ENCODE measurements at places on chromosomes 6 and 20. TPM values are rescaled to one million over a fixed set of nuclear protein-coding genes. Genes with fewer than 3 reads are reported as not detected.

GRCh38 chr6:9523462-9523861 is 891.4 kb downstream of the TFAP2A start:
- DNase-seq: no peak

- DNase-seq: no peak
Measured at GRCh38 chr6:81981812-81982211, 229.3 kb upstream of the TENT5A start.

GRCh38 chr6:110322874-110323242 is 35.3 kb downstream of the METTL24 start:
- no peak for DNase-seq

DNA sequence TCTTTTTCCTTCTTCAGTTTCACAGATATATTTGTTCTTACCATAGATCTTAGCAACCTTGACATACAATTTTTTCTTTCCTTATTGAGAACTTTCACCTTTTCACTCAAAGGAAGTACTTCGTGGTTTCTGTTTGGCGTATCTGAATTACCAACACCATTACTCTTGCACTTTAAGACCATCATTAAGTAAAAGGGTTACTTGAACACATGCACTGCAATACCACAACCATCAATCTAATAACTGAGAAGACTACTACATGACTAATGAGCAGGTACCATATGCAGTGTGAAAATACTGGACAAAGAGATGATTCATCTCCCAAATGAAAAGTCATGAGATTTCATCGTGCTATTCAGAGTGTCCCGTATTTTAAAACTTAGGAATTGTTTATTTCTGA is 21.7 kb upstream of the SENP6 start:
- no peak for DNase-seq

- no peak for DNase-seq
Measured at GRCh38 chr20:32718749-32719348, 24.4 kb downstream of the COMMD7 start.

Gene PLEKHG1
- polyA plus RNA-seq: 0.29 TPM
